PC-9 (cell line): ENCODE measurements at places on chromosomes 3 and 15.
A peak's percentile ranks its signal among the peaks of the same experiment; 100 is the strongest.

DNA sequence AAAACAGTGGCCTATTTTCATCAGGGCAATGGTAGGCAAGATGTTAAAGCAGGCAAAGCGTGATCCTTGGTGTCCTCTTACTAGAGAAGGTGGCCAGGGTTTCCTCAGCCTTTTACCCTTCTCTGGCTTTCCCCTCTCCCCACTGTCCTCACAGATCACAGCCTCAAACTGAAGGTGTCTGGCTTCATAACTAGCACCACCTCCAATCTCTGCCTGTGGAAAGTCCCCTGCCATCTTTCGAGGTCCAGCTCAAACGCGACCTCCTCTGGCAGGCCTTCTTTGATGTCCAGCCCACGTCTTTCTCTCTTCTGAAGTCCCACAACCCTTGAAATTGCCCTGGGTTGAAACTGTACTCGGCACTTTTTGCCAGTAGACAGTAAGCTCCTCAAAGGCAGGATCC lies 35.9 kb downstream of the CYP19A1 start:
- no peak for DNase-seq

DNA sequence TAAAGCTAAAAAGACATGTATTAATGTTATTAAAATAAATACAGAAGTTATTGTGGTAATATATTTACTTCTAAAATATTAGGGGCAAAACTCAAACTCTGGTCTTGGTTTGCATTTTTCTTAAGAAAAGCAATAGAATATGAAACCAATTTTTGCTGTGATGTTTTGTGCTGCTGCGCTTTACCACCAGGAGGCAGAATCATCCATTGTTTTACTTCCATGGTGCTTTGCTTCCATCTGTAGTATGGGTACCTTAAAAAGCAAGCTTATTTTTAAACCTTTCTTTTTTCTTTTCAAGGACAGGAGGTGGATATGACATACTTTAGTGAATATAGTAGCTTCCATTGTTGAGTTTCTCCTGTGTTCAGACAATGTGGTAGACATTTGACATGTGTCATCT lies 46.6 kb upstream of the MRPL3 start:
- no peak for DNase-seq

DNA sequence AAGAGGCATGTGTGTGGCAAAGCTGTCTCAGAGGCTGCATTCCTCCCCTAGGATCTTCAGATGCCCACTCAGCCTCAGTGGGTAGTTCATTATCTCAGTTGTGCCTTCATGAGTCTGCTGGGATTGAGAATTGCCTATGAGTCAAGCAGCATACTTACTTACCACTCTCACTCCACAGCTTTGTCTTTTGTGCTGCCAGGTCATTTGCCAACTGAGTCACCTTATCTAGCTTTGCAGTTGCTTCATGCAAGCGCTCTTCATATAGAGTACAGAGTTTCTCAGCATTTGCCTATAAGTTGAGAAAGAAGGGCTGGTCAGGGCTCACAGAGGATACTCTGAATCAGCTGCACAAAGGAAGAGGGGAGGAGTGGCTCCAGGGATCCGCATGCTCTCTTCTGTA lies 89.5 kb downstream of the MYH15 start:
- DNase-seq, result peak; percentile 7

GRCh38 chr3:16272588-16272987 lies 7.6 kb downstream of the OXNAD1 start:
- no peak for DNase-seq

- DNase-seq, result no peak
These were observed 9.6 kb upstream of the SNX22 start for GRCh38 chr15:64141798-64142512.

DNA sequence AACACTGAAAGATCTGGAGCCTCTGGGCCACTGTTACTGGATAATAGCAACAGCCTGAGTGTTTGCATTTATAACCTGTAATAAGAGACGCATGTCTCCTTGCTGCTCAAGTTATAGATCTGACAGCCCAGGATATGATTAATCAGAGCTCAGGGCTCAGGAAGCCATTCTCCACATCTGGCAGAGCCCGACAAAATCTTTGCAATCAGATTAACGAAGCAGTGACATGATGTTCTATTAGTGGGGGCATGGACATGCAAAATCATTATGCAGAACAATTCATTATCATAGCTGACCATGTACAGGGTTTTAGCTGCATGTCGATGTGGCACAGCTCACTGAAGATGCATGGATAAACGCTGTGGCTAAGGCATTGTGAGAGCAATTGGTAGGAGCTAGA lies 730.3 kb downstream of the ZNF385D start:
- no peak for DNase-seq

DNA sequence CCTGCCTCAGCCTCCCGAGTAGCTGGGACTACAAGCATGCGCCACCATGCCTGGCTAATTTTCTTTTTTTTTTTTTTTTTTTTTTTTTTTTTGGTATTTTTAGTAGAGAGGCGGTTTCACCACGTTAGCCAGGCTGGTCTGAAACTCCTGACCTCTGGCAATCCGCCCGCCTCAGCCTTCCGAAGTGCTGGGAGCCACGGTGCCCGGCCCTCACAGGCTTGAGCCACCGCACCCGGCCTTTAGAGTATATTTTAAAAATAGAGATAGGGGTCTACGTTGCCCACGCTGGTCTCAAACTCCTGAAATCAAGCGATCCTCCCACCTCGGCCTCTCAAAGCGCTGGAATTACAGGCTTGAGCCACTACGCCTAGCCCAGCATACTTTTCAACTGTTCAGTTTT lies 93.4 kb upstream of the CHD2 start:
- DNase-seq, result no peak

DNA sequence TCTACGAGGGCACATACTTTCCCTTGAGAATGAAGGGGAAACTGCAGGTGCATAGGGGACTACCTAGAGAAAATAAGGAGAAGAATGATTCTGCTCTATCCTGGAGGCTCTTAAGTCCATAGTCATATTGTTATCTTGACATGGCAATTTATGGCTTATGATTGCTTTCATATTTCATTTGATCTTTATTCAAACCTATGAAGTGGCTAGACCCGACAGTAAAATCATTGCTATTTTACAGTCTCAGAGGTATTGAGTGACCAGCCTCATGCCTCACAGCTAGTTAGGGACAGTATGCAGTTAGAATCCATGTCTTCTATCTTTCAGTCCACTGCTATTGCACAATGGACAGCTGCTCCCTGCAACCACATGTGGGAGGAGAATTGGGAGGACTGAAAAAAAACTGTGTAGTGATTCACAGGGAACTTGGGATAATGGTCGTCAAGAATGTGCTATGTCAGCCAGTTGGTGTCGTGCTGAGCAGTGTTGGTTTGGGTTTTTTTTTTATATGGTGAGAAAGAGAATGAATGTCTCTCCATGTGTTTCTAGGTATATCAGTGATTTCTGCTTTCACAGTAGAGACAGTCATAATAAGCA lies 63.2 kb upstream of the SPPL2A start:
- peak; percentile 75 for DNase-seq

GRCh38 chr3:122004107-122004506 lies 17.9 kb downstream of the ILDR1 start:
- no peak for DNase-seq

DNA sequence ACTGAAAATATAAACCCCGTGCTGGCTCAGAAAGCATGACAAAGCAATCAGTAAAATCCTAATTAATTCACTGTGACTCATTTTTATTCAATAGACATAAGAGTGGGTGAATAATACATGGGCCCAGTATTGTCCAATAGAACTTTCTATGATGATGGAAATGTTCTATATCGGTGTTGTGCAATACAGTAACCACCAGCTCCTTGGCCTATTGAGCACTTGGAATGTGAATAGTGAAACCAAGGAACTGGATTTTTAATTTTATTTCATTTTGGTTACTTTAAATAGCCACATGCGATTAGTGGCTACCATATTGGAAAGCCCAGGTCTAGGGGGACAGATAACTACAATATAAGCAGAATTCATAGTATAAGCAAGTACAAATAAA lies 69.8 kb upstream of the PPP2R3A start:
- no peak for DNase-seq

DNA sequence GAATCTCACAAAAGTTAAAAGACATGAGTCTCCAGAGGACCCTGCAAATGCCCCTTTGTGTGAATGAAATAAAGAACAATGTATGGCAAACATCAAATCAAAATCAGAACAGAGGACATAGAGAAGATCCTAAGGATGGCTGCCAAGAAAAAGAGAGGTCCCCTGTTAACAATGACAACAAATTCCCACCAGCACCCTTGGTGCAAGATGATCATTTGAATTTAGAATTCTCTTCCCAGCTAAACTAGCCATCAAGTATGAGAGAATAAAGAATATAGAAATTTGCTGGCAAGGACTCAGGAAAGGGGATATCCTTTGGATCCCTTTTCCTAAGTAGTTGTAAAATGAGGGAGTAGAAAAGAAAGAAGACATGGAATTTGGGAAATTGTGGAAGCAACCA lies 8.2 kb downstream of the GP5 start:
- no peak for DNase-seq

DNA sequence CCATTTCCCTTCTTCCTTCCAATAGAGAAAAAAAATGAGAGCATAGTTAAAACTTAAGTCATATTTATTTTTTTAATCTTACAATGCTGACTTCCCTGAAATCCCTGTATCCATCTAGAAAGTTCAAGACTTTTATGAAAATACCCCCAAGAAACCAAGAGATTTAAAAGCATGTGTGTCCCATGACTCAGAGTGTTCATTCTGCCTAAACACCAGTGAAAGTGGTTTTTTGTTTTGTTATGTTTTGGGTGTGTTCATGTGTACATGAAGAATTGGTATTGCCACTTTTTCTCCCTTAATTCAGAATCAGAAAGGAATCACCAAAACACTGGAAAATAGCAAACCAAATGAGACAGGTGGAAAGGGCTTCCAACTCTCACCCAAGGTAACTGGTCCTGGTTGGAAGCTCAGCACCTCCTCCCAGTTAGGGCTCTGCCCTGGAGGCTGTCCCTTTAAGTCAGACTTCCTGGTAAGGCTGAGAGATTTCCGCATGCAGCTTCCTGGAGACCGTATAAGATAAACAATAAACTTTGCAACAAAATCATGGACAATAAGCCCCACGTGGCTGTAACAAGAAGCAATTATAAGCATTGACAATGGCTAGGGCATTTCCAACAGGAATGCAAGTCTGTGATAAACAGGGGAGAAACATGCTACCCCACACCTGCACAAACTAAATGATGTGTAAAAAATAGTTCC lies 121.9 kb upstream of the ARHGEF3 start:
- DNase-seq, result peak; percentile 83

GRCh38 chr3:37668818-37669610 lies 192.7 kb upstream of the CTDSPL start:
- no peak for DNase-seq

GRCh38 chr3:159751146-159751545 lies 237.5 kb upstream of the IL12A start:
- DNase-seq, result no peak

GRCh38 chr3:47444103-47444502 lies 31.6 kb downstream of the SCAP start:
- DNase-seq, result no peak
